Amygdala (tissue), 56 donors: ENCODE measurements at places on chromosomes 13 and 19.

DNA sequence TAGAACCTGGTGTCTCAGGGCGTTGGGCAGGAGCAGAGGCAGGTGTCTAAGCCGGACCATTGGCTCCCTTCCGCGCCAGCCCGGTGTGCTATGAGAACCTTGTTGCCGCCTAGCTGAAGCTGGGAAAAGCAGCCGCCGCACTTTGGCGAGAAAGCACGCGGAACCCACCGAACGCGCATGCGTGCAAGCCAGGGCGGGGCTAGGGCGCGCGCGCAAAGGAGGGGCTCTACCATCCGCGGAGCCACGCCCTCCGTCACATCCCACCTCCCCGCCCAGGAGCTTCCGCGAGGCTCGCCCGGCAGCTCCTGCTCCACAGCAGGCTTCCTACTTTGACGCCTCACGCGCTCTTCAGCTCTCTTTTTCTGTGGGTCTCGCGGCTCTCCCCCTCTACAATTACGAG, 51.3 kb downstream of the WDR87 start:
- peak; percentile 54 for DNase-seq

- peak; percentile 56 for DNase-seq
Measured at GRCh38 chr19:2274931-2275535, 6.9 kb downstream of the PEAK3 start.

DNA sequence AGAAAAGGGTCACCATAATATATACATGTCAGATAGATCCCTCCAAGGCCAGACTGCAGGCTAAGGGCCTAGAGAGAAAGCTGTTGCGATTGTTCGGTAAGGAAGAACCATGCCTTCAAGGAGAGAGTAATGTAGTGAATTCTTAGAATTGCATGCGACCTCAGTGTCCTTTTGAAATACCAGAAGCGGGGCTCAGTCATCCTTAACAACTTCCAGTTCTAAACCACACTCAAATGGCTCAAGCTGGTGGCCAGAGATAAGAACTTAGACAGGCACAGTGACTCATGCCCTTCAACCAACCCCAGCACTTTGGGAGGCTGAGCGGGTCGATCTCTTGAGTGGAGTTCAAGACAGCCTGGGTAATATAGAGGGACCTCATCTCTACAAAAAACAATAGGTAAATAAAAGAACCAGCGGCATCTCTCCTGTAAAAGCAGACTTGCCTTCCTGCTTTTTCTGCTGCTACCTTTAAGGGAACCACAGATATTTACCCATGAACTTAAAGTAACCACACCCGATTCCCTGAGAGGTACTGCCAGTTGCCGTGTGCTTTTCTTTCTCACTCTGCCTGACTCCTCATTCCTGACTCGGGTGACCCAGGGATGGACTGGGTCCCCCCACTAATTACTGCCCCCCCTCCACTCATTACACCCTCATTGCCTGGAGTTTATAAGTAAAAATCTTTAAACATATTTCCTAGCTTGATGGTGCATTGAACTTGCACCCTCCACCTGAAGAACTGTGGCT, 15.4 kb upstream of the SIGLEC6 start:
- DNase-seq = no peak

DNA sequence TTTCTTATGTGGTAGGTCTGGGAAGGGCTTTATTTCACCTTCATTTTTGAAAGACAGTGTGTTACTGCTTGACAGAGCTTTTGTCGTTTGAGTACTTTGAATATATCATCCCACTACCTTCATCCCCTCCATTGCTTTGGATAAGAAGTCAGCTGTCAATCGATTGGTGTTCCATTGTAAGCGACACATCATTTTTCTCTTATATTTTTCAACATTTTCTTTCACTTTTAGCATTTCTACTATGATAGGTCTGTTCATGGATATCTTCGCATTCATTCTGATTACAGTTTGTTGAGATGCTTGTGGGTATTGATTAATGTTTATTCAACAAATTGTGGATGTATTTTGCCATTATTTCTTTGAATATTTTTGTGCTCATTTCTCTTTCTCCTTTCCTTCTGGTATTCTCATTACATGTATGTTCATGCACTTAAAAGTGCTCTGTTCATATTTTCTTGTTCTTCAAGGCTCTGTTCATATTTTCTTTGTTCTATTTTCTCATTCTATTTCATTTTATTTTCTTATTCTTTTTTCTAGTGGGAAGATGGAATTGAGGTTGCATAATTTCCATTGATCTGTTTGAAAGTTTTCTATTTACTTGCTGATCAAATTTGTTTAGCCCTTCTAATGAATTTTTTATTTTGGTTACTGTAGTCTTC, 29.2 kb downstream of the ZNF546 start:
- DNase-seq = no peak

DNA sequence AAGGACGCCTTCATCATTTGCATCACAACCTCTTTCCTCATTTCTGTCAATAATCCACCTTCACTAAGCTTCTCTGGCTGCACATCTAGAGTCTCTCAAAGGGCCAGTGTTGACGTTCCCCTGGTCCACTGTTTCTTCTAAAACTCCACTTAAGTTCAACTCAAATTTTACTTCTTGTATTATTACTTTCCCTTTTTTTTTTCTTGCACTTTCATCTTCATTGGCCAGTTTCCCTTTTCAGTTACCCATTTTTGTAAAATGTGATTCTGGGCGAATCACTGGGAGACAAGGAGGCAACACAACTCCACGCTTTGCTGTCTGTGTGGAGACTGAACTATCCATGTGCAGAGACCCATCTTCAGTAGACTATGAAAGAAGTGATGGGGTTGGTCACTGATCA, 128.6 kb upstream of the RNF113B start:
- no peak for DNase-seq

GRCh38 chr19:46860846-46861690, at the start of gene ARHGAP35:
Gene ARHGAP35, plus strand, starts transcription at chr19:46860997. Its CDS starts 57,679 bp downstream, at chr19:46918676.
- DNase-seq = no peak

DNA sequence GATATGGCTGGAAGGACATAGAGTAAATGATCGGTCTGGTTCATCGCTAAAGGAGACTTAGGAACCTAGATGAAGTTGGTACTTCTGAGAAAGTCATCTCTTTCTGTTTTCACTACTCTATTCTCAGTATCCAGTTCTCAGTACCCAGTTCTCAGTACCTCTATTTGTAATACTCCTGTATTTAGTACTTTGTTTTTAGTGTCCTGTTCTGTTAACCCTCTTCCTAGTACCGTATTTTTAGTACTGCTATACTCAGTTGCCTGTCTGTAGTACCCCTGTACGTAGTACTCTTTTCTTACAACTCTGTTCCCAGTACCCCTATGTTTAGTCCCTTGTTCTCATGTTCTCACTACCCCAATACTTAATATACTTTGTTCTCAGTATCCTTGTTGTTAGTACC, 1.2 kb downstream of the RFXAP start:
- DNase-seq = no peak

DNA sequence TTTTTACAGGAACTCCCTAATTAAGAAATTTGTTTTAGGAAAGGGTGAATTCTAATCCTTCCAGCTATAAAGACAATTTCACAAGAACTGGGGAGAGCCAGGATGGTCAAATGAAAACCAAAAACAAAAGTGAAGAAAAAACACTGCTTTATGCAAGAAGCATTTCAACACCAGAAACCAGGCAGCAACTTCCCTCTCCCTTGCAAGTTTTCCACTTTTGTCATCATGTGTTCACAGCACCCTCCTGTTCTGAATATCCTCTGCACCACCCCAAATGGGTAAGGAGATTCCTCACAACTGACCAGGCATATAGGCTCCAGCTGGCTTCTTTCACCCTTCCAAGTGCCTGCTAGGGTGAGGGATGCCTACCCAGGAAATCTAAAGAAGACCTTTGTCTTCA, 328.1 kb downstream of the TBC1D4 start:
- DNase-seq = no peak

GRCh38 chr19:8561075-8561764, 16.0 kb downstream of the MYO1F start:
- DNase-seq = no peak

- no peak for DNase-seq
Measured at GRCh38 chr13:63514886-63515285, 2099.2 kb upstream of the PCDH20 start.

DNA sequence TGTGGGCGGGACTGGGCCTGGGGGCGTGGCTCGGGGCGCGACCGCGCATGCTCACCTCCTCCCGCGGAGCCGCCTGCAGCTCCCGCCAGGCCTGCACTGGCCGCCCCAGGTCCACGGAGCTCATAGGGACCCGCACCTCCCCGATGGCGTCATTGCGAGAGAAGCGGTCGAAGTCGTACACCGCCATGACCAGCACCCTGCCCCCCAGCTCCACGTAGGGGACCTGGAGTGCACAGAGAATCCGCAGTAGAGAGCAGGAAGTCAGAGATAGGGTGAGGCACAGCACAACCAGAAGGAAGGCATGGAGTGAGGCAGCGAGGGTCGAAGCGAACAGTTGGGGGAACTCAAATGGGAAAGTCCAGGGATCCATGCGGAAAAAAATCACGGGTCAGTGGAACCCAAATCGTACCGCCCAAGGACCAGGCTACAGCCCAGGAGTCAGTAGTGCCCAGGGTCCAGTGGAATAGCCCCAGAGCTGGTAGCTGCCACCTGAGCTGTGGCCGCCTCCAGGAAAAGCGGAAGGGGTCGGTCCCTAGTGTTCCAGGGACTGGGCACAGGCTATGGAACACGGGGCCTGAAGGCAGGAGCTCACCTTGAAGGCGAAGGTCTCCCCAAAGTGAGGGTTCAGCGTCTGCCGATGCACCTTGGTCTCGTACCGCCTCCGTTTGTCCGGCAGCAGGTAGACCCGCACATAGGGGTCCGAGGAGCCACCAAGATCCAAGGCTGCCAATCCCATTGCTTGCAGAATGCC, 4.8 kb downstream of the SYT5 start:
- peak; percentile 13 for DNase-seq

GRCh38 chr13:48874165-48874564, 101.5 kb upstream of the FNDC3A start:
- no peak for DNase-seq

- peak; percentile 38 for DNase-seq
Measured at GRCh38 chr19:9986787-9987281, 23.5 kb downstream of the COL5A3 start.

DNA sequence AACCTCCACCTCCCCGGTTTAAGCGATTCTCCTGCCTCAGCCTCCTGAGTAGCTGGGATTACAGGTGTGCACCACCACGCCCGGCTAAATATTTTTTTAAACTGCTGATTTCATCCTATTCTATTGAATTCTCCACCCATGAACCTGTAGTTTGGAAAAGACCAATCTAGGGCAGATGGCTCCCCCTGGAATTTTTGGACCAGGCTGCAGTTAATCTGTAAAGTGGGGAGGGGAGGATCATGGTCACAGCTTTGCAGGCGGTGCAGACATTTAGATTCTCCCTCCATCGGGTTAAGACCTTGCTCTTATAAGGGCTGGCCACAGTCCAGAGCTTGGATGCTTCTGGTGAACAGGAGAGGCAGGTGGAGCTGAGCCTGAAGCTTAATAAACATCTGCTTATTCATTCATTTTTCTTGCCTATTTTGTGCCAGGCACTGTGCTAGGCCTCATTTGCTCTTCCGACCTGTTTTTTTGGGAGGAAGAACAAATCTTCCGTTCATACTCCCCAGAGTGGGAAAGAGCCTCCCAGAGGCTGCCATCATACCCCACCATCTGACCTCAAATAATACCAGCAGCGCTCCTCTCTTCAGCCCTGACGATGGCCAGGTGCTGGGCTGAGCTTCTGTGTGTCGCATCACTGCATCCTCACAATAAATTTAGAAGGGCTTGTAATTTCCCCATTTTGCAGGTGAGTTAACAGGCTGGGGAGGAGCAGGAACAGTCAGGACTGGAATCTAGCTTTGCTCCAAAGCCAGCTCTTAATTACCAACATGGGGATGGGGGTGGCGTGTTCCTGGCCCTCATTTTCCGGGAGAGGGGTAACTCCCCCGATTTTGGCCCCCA, 902 bp upstream of the CCDC106 start:
- DNase-seq = no peak

DNA sequence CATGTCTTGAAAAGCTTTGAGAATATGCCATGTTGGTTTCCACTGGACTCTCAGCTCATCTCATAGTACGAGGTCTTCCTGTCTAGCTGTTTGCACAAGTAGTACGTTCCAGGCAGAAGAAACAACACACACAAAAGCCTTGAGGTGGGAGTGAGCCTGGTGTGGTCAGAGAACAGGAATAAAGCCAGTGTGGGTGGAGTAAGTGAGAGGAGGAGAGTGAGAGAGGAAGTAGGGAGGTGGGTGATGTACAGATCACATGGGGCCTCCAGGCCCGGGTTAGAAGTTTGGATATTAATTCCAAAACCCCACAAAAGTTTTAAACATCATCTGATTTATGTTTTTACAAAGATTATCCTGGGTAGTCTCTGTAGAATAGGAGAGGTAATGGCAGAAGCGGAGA, 230.6 kb downstream of the MTUS2 start:
- DNase-seq = no peak

GRCh38 chr13:106480351-106480910, 55.0 kb downstream of the EFNB2 start:
- DNase-seq = no peak

GRCh38 chr13:30224732-30225131, 82.6 kb downstream of the KATNAL1 start:
- no peak for DNase-seq

GRCh38 chr13:78779608-78780007, 120.7 kb upstream of the OBI1 start:
- DNase-seq = no peak

- no peak for DNase-seq
Measured at GRCh38 chr13:64457976-64458375, 2772.2 kb downstream of the PCDH9 start.

DNA sequence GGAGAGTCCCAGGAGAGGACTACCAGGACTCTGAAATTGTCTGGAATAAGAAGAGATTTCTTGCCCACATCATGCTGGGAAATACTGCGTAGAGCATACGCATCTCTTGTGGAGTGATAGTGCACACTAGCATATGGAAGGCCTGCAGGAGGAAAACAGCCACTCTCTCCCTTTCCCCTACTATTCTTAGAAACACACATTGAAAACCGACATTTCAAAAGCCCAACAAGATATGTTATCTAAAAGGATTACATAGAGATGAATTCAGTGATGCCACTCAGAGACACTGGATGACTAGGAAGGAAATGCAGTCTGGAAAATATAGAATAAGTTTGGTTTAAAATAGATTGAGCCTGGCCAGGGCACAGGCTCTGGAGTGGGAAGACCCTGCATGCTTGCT, 388.7 kb upstream of the NBEA start:
- DNase-seq = no peak

- DNase-seq = peak; percentile 3
Measured at GRCh38 chr13:29402166-29402636, 193.3 kb downstream of the SLC7A1 start.

GRCh38 chr19:17235300-17235970, 9.4 kb downstream of the OCEL1 start:
- peak; percentile 56 for DNase-seq

- DNase-seq = no peak
Measured at GRCh38 chr13:85738696-85739320, 60.4 kb downstream of the SLITRK6 start.
